ENCODE measurements at places on chromosomes 4 and X.

DNA sequence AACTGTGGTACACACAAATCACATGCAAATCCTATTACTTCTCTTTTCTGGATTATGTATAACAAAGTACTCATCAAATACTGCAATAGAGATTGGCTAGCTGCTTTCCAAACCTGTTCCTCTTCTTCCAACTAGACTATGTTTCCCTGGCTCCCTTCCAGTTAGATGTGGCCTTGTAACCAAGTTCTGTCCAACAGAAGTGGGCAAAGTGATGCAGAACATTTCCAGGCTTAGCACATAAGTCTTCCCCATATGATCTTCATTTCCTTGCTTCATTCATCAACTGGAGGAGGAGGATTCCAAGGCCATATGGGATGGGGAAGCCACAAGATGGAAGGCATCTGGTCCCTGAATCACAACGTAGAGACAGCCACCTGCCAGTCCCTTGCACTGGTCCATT, 8.0 kb downstream of the SLC9A7 start:
- DNase-seq: no peak
- no peak overlapping the region for H3K4me3 ChIP-seq
- peaks cover 7% of the 10 kb centered on the region for H3K4me1 ChIP-seq
- H3K27me3 ChIP-seq: no peaks in the 10 kb centered on the region
- no peak overlapping the region for H3K27ac ChIP-seq

- peaks cover 5% of the 10 kb centered on the region for H3K4me1 ChIP-seq
- peaks cover 58% of the 10 kb centered on the region for H3K27me3 ChIP-seq
- no peak for DNase-seq
- peaks cover 5% of the 10 kb centered on the region for H3K36me3 ChIP-seq
- no peak overlapping the region for H3K27ac ChIP-seq
Measured at GRCh38 chr4:99572527-99573240, 1.9 kb upstream of the MTTP start.

- peaks cover 32% of the 10 kb centered on the region for H3K27me3 ChIP-seq
- peaks cover 6% of the 10 kb centered on the region for H3K4me1 ChIP-seq
- no peak for DNase-seq
- no peaks in the 10 kb centered on the region for H3K36me3 ChIP-seq
- H3K27ac ChIP-seq: no peak overlapping the region
Measured at GRCh38 chr4:55173580-55173979, 48.2 kb upstream of the KDR start.

DNA sequence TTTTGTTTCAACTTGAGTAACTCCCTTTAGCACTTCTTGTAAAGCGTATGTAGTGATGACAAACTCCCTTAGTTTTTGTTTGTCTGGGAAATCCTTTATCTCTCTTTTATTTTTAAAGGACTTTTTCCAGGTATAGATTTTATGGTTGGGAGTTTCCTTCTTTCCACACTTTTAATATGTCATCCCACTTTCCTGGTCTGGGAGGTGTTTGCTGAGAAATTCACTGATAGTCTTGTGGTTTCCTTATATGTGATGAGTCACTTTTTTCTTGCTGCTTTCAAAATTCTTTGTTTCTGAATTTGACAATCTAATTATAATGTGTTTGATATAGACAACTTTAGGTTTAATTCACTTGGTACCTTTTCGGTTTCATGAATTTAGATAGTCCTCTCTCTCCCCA, 353.9 kb downstream of the GPAT3 start:
- no peak overlapping the region for H3K4me3 ChIP-seq
- no peak for DNase-seq
- H3K27ac ChIP-seq: no peak overlapping the region
- no peaks in the 10 kb centered on the region for H3K4me1 ChIP-seq
- no peaks in the 10 kb centered on the region for H3K36me3 ChIP-seq

- no peak overlapping the region for H3K4me3 ChIP-seq
- peaks cover 34% of the 10 kb centered on the region for H3K4me1 ChIP-seq
- no peaks in the 10 kb centered on the region for H3K27me3 ChIP-seq
- H3K27ac ChIP-seq: no peak overlapping the region
Measured at GRCh38 chr4:38610521-38610920, 53.5 kb upstream of the KLF3 start.

- peak within 1 kb of the TSS; percentile 79 for H3K4me3 ChIP-seq
- H3K27me3 ChIP-seq: peaks cover 63% of the 10 kb centered on the region
- H3K36me3 ChIP-seq: peaks cover 9% of the 10 kb centered on the region
- H3K4me1 ChIP-seq: peaks cover 14% of the 10 kb centered on the region
Measured at GRCh38 chr4:30720021-30720660, at the start of gene PCDH7. Gene PCDH7, plus strand, starts transcription at chr4:30720369. Its CDS starts 1,054 bp downstream, at chr4:30721423.

DNA sequence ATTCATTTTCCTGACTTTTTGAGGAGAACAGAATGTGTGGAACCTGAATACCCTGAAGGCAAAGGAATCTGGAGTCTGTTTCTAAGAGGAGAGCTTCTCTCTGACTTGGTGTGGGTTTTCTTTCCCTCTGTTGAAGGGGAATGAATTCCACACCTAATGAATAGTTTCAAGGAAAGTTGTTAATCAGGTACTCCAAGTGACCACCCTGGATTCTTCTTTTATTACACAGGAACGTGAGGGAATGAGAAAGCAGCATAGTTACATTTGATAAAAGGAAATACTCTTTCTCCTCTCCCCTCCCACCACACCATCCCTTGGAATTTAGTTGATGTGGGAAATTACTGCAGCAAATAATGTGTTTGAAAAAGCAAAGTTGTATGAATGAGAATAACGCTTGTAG, 29.7 kb downstream of the SLIT2 start:
- no peak overlapping the region for H3K4me3 ChIP-seq
- no peaks in the 10 kb centered on the region for H3K36me3 ChIP-seq
- no peaks in the 10 kb centered on the region for H3K4me1 ChIP-seq
- no peak overlapping the region for H3K27ac ChIP-seq

GRCh38 chr4:129064717-129065116, 28.6 kb downstream of the SCLT1 start:
- H3K27me3 ChIP-seq: no peaks in the 10 kb centered on the region
- no peaks in the 10 kb centered on the region for H3K4me1 ChIP-seq
- DNase-seq: no peak
- no peak overlapping the region for H3K27ac ChIP-seq
- no peak overlapping the region for H3K4me3 ChIP-seq
- H3K36me3 ChIP-seq: no peaks in the 10 kb centered on the region

DNA sequence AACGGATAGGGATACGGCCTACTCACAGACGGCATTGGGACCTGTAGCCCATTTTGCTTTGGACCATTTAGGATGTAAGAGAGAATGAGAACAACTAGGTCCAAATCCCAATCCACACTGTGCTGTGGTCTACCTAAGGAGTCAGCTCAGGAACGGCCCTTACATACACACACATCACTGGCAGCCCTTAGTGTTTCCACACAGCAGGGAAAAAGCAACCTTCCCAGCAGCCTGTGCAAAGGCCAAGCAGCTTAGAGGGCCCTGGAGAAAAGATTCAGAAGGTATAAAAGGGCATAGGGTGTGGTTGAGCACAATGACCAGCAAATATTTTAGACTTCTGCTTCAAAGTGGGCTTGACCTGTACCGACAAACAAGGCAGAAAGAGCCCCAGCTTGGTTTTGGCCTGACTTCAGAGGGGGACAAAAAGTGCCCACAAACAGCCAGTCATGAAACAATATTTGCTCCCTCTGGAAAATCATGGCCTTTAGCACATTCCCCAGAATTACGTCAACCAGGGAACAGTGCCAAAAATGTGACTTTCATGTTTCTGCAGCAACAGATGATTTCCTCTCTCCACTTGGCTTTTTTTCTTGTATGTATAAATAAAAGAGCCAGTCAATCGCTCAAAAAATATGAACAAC, 359.5 kb upstream of the FGF16 start:
- H3K36me3 ChIP-seq: no peaks in the 10 kb centered on the region
- H3K27ac ChIP-seq: no peak overlapping the region
- H3K4me3 ChIP-seq: no peak overlapping the region
- no peaks in the 10 kb centered on the region for H3K4me1 ChIP-seq
- H3K27me3 ChIP-seq: peaks cover 5% of the 10 kb centered on the region
- no peak for DNase-seq

DNA sequence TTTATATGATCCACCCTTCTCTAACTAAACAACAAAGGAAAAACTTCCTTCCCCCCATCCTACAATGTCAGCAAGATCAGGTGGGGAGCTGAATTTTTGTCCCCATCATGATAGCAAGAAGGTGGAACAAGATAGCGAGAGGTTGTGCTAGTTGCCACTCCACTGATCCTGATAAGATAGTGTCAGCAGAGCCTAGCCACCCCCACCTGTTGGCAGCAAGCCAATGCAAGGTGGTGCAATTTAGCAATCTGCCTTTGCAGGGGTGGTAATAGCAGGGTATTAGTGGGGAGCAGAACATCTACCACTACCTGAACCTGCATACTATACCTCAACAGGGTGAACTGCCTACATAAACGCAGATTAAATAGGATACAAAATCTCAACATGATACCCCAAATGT, 80.2 kb upstream of the MAMLD1 start:
- H3K4me1 ChIP-seq: no peaks in the 10 kb centered on the region
- DNase-seq: no peak
- peaks cover 2% of the 10 kb centered on the region for H3K36me3 ChIP-seq
- peaks cover 5% of the 10 kb centered on the region for H3K27me3 ChIP-seq
- no peak overlapping the region for H3K4me3 ChIP-seq

- H3K36me3 ChIP-seq: no peaks in the 10 kb centered on the region
- no peaks in the 10 kb centered on the region for H3K27me3 ChIP-seq
- peaks cover 2% of the 10 kb centered on the region for H3K4me1 ChIP-seq
- H3K4me3 ChIP-seq: no peak overlapping the region
- H3K27ac ChIP-seq: peak overlapping the region; percentile 41
- DNase-seq: no peak
Measured at GRCh38 chrX:48966796-48967579, 4.7 kb downstream of the KCND1 start.

- no peaks in the 10 kb centered on the region for H3K27me3 ChIP-seq
- H3K27ac ChIP-seq: no peak overlapping the region
- peaks cover 9% of the 10 kb centered on the region for H3K4me1 ChIP-seq
- no peak overlapping the region for H3K4me3 ChIP-seq
- H3K36me3 ChIP-seq: no peaks in the 10 kb centered on the region
Measured at GRCh38 chrX:80806557-80806956, 3.1 kb downstream of the BRWD3 start.

GRCh38 chr4:183721207-183722081, 62.4 kb downstream of the TRAPPC11 start:
- H3K4me1 ChIP-seq: peaks cover 9% of the 10 kb centered on the region
- H3K27me3 ChIP-seq: no peaks in the 10 kb centered on the region
- peak; percentile 20 for DNase-seq
- peak overlapping the region; percentile 39 for H3K27ac ChIP-seq
- H3K36me3 ChIP-seq: peaks cover 3% of the 10 kb centered on the region

DNA sequence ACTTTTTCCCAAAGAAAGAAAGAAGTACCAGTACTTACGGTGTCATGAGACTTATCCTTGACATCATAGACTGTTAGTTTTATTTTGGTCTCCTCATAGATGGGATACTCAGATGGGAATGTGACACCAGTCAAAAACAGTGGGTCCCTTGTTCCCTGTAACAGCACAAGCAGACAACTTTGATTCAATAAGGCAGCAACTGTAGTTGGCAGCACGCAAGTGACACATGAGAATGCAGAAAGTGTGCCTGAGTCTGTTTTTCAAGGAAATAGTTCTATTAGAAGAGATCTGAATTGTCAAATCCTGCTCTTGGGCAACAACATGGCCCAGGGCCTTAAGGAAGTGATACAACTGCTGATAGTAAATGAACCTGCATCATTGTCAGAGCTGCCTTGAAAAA, 443.2 kb downstream of the INPP4B start:
- H3K27ac ChIP-seq: peak overlapping the region; percentile 97
- no peaks in the 10 kb centered on the region for H3K27me3 ChIP-seq
- peaks cover 9% of the 10 kb centered on the region for H3K36me3 ChIP-seq
- H3K4me3 ChIP-seq: peak overlapping the region; percentile 93

DNA sequence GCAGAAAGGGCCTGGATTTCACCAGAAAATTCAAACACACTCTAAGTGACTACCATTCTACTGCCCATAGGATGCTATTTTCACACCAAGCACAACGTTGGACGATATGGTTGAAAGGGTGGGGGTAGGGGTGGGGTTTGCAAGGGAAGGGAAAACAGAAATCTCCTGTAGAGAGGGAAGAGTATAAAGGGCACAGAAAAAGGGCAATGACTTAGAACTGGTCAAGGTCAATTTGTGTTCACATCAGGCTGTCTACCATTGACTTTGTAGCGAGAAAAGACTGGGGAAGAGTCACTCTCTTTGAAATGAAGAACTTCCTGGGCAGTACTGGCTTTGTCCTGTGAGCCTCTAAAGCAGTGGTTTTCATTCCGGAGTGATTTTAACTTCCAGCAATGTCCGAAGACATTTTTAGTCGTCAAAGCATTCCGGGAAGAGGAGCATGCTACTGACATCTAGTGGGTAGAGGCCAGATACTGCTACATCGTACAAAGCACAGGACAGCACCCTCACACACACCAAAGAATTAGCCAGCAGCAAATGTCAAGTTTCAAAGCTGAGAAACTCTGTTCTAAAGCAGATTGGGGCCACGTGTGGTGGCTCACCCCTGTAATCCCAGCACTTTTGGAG, 48.4 kb upstream of the SLC7A3 start:
- H3K36me3 ChIP-seq: no peaks in the 10 kb centered on the region
- no peak overlapping the region for H3K4me3 ChIP-seq
- no peak overlapping the region for H3K27ac ChIP-seq
- no peaks in the 10 kb centered on the region for H3K27me3 ChIP-seq
- H3K4me1 ChIP-seq: no peaks in the 10 kb centered on the region
- DNase-seq: no peak

- no peaks in the 10 kb centered on the region for H3K27me3 ChIP-seq
- no peak for DNase-seq
- H3K27ac ChIP-seq: no peak overlapping the region
- H3K36me3 ChIP-seq: no peaks in the 10 kb centered on the region
- H3K4me1 ChIP-seq: peaks cover 5% of the 10 kb centered on the region
Measured at GRCh38 chrX:74349387-74349786, 45.4 kb downstream of the ZCCHC13 start.

DNA sequence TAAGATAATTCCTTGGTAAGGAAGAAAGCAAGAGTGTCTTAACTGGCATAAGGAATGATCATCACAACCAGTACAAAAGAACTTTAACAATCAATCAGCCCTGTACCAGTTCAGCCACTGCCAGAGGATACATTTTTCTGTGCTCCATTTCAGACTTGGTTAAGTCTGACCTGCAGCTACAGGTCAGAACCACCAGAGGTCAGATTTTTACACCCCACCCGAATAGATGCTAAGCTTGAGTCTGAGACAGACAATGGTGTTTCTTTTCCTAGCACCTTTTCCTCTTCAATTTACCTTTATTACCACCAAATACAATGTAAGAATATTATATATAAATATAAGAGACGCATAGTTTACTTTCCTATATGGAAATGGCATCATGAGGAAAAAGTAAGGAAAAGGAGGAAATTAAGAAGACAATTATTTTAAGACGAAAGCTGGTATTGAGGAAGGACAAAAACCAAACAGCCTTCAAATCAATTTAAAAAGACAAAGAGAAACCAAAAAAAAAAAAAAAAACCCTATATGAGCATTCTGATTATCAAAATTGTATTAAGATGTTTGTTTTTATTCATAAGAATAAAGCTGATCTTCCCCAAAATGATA, 215.3 kb upstream of the TTC29 start:
- peaks cover 62% of the 10 kb centered on the region for H3K27me3 ChIP-seq
- H3K27ac ChIP-seq: no peak overlapping the region
- no peak for DNase-seq
- H3K4me3 ChIP-seq: no peak overlapping the region
- H3K4me1 ChIP-seq: no peaks in the 10 kb centered on the region
- H3K36me3 ChIP-seq: no peaks in the 10 kb centered on the region

Measured in T-helper 17 cell (primary cell).